Activated naive CD4-positive, alpha-beta T cell treated with anti-CD3 and anti-CD28 coated beads for 36 hours (primary cell): ENCODE measurements at places on chromosomes 7 and 10. TPM values are rescaled to one million over a fixed set of nuclear protein-coding genes. Genes with fewer than 3 reads are reported as not detected.

- no peaks in the 10 kb centered on the region for H3K27me3 ChIP-seq
- DNase-seq, result no peak
- no peaks in the 10 kb centered on the region for H3K36me3 ChIP-seq
- H3K4me1 ChIP-seq, result no peaks in the 10 kb centered on the region
- no peak overlapping the region for H3K27ac ChIP-seq
Measured at GRCh38 chr7:101973130-101973529, 155.7 kb downstream of the CUX1 start.

DNA sequence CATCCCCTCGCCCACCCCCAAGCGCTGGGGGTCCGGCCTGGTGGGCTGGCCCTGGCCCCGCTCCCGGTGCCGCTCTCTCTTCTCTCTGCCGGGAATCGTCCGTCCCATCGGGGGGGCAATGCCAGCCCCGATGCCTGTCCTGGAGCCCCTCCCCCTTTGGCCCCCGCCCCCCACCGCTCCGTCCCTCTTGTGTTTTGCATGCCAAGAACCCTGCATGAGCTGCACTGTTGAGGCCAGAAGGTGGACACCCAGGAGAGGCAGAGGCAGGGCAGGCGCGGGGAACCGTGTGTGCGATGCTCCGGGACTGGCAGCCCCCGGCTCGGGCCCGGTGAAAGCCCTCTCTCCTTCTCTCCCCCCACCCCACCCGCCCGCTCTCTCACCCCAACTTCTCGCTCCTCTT, 22.1 kb upstream of the HSPB1 start:
- no peak for DNase-seq
- peaks cover 38% of the 10 kb centered on the region for H3K27me3 ChIP-seq
- peaks cover 12% of the 10 kb centered on the region for H3K4me1 ChIP-seq
- no peak overlapping the region for H3K4me3 ChIP-seq
- H3K27ac ChIP-seq, result no peak overlapping the region
- no peaks in the 10 kb centered on the region for H3K36me3 ChIP-seq

GRCh38 chr7:13986208-13986607, 3.3 kb downstream of the ETV1 start:
- H3K27ac ChIP-seq, result no peak overlapping the region
- H3K27me3 ChIP-seq, result peaks cover 6% of the 10 kb centered on the region
- no peaks in the 10 kb centered on the region for H3K36me3 ChIP-seq

The OPALIN gene
- total RNA-seq, result not detected

- no peaks in the 10 kb centered on the region for H3K36me3 ChIP-seq
- peaks cover 5% of the 10 kb centered on the region for H3K27me3 ChIP-seq
- no peak overlapping the region for H3K4me3 ChIP-seq
Measured at GRCh38 chr7:144410441-144410840, 6.9 kb upstream of the NOBOX start.

The PTPN12 gene
- total RNA-seq, result 7.6 TPM

DNA sequence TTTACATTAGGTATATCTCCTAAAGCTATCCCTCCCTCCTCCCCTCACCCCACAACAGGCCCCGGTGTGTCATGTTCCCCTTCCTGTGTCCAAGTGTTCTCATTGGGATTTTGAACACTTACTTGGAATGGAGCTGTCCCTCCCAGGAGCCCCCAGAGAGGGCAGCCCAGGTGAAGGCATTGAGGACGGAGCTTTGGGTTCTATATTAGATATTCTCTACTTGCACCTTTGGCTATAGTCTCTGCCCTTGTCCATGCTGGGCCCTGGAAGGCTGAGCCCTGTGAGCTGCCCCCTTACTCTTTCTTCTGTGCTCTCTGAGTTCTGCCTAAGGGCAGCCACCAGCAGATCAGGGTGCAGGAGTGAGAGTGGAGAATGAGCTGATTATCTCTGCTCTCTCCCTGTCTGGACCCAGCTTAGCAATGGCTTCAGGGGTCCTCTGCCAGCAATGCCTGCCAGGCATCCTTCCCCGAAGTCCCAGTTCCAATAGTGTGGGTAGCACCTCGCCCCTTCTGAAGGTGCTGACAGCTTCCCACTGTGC, 11.2 kb downstream of the ADRA2A start:
- H3K27me3 ChIP-seq, result no peaks in the 10 kb centered on the region
- H3K4me1 ChIP-seq, result no peaks in the 10 kb centered on the region
- H3K36me3 ChIP-seq, result no peaks in the 10 kb centered on the region
- no peak overlapping the region for H3K27ac ChIP-seq
- DNase-seq, result no peak
- no peak overlapping the region for H3K4me3 ChIP-seq

- H3K4me3 ChIP-seq, result no peak overlapping the region
- H3K36me3 ChIP-seq, result no peaks in the 10 kb centered on the region
- peaks cover 5% of the 10 kb centered on the region for H3K27me3 ChIP-seq
- H3K27ac ChIP-seq, result no peak overlapping the region
- DNase-seq, result no peak
- no peaks in the 10 kb centered on the region for H3K4me1 ChIP-seq
Measured at GRCh38 chr10:62830679-62831078, 14.5 kb upstream of the EGR2 start.

The LLCFC1 gene
- not detected for total RNA-seq

DNA sequence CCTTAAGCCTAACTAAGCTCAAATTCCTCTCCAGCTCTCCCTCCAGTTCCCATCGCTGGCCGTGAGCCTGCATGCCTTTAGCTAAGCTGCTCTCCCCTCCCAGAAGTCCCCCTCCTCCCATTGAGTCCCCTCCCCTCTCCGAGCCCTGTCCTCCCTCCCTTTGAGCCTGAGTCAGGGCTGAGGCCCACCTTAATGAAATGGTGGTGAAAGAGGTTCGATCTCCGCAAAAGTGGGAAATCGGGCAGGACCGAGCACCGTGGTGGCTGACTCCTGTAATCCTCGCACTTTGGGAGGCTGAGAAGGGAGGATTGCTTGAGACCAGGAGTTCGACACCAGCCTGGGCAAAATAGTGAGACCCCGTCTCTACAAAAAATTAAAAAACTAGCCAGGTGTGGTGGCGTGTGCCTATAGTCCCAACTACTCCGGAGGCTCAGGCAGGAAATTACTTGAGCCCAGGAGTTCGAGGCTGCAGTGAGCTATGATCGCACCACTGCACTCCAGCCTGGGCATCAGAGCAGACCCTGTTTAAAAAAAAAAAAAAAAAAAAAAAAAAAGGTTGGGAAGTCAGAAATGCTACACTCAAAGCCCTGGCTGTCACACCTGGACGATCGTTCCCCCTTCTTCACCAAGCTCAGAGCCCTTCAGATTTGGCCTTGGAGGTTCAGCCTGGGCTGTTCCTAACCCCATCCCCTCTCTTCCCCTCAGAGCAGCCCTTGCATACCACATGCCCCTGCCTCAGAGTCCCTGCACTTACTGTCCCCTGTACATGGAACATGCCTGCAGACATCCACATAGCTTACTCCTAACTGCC, 995 bp upstream of the CLDN3 start:
- no peaks in the 10 kb centered on the region for H3K36me3 ChIP-seq
- H3K27me3 ChIP-seq, result peaks cover 39% of the 10 kb centered on the region
- peaks cover 5% of the 10 kb centered on the region for H3K4me1 ChIP-seq
- no peak overlapping the region for H3K4me3 ChIP-seq

- no peaks in the 10 kb centered on the region for H3K27me3 ChIP-seq
- peaks cover 36% of the 10 kb centered on the region for H3K36me3 ChIP-seq
- DNase-seq, result no peak
- H3K27ac ChIP-seq, result no peak overlapping the region
Measured at GRCh38 chr10:58240531-58240930, 27.2 kb downstream of the IPMK start.

DNA sequence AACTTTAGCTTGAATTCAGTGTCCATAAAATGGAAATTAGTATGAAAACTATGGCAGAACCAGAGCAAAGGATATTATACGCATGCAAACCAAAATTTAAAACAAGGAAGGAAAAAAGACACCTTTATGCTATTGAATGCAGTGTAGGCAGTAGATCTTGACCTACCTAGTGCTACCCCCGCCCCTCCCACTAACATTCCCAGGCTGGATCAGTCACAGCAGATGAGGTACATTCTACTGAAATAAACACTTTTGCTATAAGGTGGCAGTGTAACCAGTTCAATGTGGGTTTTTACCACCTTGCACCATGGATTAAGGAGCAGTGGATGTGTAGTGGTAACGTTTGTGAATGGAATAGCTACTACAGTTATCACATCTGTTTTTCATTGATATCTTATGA, 27.9 kb downstream of the SRI start:
- DNase-seq, result no peak
- H3K4me1 ChIP-seq, result no peaks in the 10 kb centered on the region
- no peaks in the 10 kb centered on the region for H3K27me3 ChIP-seq
- peaks cover 2% of the 10 kb centered on the region for H3K36me3 ChIP-seq

GRCh38 chr7:5005066-5005465, 40.6 kb upstream of the RBAK start:
- no peaks in the 10 kb centered on the region for H3K27me3 ChIP-seq
- H3K36me3 ChIP-seq, result peaks cover 45% of the 10 kb centered on the region
- H3K27ac ChIP-seq, result no peak overlapping the region
- no peak for DNase-seq

The PDK4 gene
- total RNA-seq, result not detected

The LIPJ gene
- total RNA-seq, result not detected

DNA sequence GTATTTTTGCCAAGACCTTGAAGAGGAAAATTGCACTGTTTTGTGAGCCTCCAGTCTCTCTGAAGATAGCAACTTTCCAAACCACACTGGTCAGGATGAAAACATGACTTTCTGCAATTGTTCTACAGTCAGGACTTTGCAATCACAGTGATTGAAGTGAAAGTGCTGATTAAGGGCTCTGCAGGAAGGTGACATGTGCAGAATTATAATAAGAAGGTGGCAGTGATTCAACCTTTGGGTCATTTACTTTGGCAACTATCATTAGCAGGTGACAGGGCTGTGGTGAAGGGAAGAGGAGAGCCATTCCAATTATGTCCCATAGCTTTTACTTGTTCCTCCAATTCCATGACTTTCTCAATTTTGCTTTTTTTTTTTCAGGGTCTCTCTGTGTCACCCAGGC, 350.0 kb upstream of the FZD8 start:
- H3K36me3 ChIP-seq, result no peaks in the 10 kb centered on the region
- no peak overlapping the region for H3K27ac ChIP-seq
- no peak overlapping the region for H3K4me3 ChIP-seq
- no peaks in the 10 kb centered on the region for H3K27me3 ChIP-seq
- no peak for DNase-seq

- H3K4me1 ChIP-seq, result peaks cover 16% of the 10 kb centered on the region
- peaks cover 7% of the 10 kb centered on the region for H3K36me3 ChIP-seq
- H3K27me3 ChIP-seq, result no peaks in the 10 kb centered on the region
- no peak overlapping the region for H3K4me3 ChIP-seq
- no peak for DNase-seq
- H3K27ac ChIP-seq, result no peak overlapping the region
Measured at GRCh38 chr10:63505562-63505961, 15.6 kb upstream of the REEP3 start.

- H3K4me1 ChIP-seq, result peaks cover 17% of the 10 kb centered on the region
- H3K36me3 ChIP-seq, result no peaks in the 10 kb centered on the region
- H3K27ac ChIP-seq, result no peak overlapping the region
Measured at GRCh38 chr7:112942981-112943380, 143.6 kb downstream of the GPR85 start.

The IRF5 gene
- total RNA-seq, result 1.4 TPM

- no peak overlapping the region for H3K4me3 ChIP-seq
- no peaks in the 10 kb centered on the region for H3K27me3 ChIP-seq
- H3K27ac ChIP-seq, result no peak overlapping the region
- peaks cover 2% of the 10 kb centered on the region for H3K4me1 ChIP-seq
- no peak for DNase-seq
Measured at GRCh38 chr10:48246501-48246900, 28.0 kb downstream of the FRMPD2 start.

The MMP21 gene
- total RNA-seq, result not detected

DNA sequence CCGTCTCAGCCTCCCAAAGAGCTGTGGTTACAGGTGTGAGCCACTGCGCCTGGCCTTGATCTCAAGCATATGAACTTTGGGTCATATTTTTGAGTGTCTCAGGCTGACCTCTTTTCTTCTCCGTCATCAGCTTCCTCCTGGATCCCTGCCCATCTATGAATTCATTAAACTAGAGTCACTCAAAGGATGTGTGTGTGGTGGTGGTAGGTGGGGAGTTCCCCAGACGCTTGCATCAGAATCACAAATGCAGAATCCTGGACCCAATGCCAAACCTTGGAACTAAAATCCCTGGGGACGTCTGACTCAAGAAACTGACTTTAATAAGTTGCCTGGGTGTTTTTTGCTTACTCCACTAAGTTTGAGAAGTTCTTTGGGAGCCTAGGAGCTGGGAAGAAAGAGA, 6.7 kb upstream of the CREB5 start:
- peaks cover 47% of the 10 kb centered on the region for H3K27me3 ChIP-seq
- H3K36me3 ChIP-seq, result no peaks in the 10 kb centered on the region
- no peak overlapping the region for H3K27ac ChIP-seq
- peak; percentile 40 for DNase-seq
- no peak overlapping the region for H3K4me3 ChIP-seq

DNA sequence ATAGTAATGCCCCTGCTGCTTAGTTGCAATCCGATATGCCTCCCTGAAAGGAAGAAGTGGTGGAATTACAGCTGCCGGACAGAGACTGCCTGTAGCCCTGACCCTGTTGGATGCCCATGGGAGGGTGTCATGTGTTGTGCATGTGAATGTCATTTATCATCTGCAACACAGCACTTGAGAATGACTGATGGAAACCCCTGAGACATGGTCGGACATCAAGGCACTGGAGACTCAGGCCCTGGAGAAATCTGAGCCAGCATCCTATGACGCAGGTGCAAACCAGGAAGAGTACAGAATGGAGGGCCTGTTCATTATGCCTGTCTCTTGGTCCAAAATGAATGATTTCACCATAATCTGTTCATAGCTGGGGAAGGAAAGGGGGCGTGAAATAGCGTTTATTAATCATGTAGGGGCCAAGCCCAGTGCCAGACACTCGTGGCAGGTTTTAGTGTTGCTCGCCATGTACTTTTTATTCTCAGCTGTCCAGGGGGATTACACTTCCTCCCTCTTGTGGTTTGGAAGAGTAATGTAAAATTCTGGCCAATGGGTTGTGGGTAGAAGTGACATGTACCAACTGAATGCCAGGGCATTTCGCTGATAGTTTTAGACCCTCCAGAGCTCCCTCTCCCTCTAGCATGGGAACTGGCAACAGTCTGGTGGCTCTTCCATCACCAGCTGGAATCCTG, 23.0 kb upstream of the LEP start:
- DNase-seq, result no peak
- no peaks in the 10 kb centered on the region for H3K4me1 ChIP-seq
- H3K36me3 ChIP-seq, result no peaks in the 10 kb centered on the region
- H3K27me3 ChIP-seq, result peaks cover 7% of the 10 kb centered on the region
- no peak overlapping the region for H3K27ac ChIP-seq
- H3K4me3 ChIP-seq, result no peak overlapping the region

The TEX36 gene
- total RNA-seq, result not detected

DNA sequence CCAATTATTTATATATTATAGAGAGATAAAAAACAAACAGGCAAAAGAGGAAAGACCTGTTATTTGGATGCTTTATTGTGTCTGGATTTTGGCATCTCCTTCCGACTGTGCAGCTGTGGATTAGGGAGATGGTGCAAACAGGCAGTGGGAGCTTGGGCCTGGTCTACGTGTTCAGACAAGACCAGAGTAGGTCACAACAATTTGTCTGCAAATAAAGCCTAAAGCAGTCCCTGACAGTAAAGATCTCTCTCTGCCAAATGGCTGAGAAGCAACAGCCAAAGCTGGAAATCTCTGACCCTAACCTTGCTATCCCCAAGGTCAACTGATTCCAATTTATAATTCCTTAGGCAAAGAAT, 82.0 kb downstream of the ABLIM1 start:
- no peak overlapping the region for H3K4me3 ChIP-seq
- no peak overlapping the region for H3K27ac ChIP-seq
- no peak for DNase-seq
- H3K4me1 ChIP-seq, result no peaks in the 10 kb centered on the region
